ENCODE measurements at places on chromosomes 3 and 15.

- no peak for DNase-seq
Measured at GRCh38 chr15:52261498-52262242, 33.9 kb downstream of the MYO5C start.

DNA sequence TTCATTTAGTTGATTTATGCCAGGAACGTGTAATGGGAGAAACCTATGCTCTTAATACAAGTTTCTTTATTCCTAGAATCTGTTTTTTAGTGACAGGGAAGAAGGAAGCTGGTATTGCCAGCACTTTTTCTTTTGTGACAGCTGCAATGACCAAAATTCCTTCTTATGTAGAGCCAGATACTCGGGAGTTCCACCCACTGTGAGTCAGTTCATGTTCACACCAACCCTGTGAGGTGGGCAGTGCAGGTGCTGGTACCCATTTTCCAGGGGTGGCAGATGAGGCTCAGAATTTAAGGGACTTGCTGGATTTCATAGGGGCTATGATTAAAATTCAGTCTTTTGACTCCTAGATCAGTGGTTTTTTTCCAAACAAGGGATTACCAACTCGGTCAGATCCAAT lies 34.7 kb downstream of the OXNAD1 start:
- no peak for DNase-seq

DNA sequence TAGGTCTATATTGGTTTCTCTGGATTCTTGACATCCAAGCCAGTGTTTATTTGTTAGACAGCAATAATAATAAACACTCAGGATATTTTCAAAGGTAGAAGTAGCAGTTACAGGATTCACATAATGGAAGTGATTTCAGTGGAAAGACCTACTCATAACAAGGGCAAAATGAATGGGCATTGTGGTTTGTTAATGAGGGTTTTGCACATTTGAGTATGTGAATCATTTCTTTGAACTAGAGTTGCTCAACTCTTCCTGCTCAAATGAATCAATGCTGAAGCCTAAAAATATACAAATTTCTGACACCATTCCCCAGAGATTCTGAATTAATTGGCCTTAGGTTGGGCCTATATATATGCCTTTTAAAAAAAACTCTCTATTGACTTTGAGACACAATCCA lies 4.1 kb upstream of the COL6A5 start:
- DNase-seq = no peak

DNA sequence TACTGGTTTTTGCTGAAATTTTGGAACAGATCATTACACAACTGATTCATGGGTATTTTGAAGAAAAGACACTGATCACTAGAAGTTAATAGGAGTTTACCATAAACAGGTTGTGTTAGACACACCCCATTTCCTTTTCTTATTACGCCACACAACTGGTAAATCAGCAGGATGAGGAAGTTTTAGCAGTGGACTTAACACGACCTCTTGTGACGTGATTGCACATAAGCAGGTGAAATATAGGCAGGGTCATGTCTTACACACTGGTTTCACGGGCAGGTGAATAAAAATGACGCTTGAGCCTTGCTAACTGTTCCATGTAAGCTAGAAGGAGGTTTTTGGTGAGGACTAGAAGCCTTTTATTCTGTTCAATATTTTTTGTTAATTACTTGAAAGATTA lies 27.1 kb upstream of the TPRG1 start:
- no peak for DNase-seq

GRCh38 chr3:150349314-150350097 lies 58.6 kb upstream of the TSC22D2 start:
- DNase-seq = no peak

GRCh38 chr3:70392227-70392626 lies 79.8 kb upstream of the MDFIC2 start:
- no peak for DNase-seq

- no peak for DNase-seq
Measured at GRCh38 chr3:16173283-16174025, 1.0 kb upstream of the GALNT15 start.

- no peak for DNase-seq
Measured at GRCh38 chr15:25052191-25052999, 97.6 kb downstream of the SNRPN start.

DNA sequence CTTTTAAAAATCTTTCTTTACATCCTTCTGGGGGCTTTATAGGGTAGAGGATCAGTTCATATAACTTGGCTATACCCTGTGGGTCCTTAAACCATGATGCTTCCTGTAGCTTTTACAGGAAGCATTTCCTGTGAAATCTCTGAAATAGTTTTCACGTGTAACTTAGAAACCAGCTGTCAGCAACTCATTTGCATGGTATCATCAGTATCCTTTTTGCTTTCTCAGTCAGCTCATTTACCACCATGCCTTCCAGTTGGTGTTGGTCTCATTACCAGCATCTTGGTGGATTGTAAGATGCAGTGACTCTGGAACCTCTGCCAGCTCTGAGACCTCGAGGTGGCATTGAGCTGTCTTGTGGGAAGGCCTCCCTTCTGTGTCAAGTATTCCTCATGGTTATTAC lies 96.7 kb upstream of the MYZAP start:
- DNase-seq = no peak

DNA sequence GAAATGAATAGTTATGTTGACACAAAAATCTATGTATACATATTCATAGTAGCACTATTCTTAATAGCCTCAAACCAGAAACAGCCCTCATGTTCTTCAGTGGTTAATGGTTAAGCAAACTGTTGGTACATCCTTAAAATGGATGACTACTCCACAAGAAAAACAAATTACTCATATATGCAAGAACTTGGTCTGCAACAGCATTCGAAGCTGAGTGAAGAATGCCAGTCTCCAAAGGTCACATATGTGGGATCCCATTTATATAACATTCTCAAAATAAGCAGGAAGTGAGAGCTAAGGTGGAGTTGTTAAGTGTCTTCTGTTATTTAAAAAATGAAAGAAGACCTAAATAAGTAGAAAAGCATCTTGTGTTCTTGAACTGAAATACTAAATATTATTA lies 365.7 kb downstream of the GABRG3 start:
- no peak for DNase-seq

DNA sequence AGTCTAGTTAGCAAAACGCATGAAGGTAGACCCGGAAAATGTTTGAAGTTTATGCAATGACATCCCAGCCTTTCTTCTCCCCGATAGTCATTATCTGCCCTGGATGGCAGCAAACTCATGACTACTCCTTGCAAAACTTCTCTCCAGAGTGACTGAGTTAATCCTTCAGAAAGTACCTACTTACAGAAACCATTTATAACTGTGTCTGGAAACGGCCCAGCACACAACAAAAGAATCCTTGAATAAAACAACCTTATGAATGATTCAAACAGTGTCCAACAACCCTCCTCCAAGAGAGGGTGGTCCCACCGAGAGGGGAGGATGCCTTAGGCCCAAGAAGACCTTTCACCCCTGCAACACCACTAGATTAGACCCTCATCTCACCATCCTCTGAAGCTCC lies 14.2 kb downstream of the ST8SIA2 start:
- DNase-seq = no peak

DNA sequence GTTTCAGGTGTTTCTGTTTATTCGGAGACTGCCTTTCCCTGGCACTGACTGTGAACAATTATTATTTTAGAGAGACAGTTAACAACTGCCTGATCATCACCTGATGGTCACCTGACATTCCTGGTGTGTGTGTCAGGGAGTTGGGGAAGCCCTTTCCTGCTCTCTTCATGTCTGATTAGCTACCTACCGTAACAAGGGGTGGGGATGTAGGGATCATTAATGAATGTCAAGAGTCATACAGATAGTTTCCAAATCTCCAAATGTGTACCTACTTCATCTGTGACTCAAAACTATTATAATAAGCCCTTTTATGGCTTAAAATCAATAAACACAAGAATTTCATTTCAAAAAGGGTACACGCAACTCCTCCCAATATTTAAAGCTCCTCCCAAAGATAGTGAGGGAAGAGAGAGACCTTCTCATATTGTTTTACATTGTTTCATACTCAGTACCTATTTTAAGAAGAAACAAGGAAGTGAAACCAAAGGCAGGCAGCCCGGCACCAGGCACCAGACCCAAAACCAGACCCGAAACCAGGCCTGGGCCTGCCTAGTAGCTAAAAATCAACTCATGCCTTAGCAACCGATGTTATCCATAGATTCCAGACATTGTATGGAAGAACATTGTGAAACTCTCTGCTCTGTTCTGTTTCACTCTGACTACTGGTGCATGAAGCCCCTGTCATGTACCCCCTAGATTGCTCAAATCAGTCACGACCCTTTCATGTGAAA lies 844.9 kb upstream of the ALCAM start:
- DNase-seq = no peak

- peak; percentile 58 for DNase-seq
Measured at GRCh38 chr15:40421246-40422157, 15.9 kb downstream of the IVD start.

- DNase-seq = no peak
Measured at GRCh38 chr3:140170612-140171011, 235.6 kb downstream of the CLSTN2 start.

GRCh38 chr3:118740722-118741290 lies 293.8 kb downstream of the IGSF11 start:
- DNase-seq = no peak

DNA sequence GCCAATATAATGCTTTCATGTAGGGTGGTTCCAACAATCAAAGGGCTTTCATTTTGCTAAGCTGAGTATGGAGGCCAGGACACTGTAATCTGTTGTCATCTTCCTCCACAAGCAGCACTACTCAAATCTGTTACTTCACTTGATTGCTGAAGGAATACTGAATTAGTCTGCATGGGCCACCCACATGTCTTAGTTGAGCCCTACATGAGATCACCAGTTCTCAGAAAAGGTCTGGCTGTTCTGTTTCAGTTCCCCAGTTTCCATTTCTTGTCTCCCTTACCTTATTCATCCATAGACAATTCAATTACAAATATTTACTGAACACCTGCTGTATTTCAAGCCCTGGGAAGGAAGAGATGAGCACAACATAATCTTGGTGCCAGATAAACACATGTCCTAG lies 119.2 kb downstream of the FHIT start:
- DNase-seq = no peak

- no peak for DNase-seq
Measured at GRCh38 chr15:55700876-55701275, 42.1 kb downstream of the PRTG start.

DNA sequence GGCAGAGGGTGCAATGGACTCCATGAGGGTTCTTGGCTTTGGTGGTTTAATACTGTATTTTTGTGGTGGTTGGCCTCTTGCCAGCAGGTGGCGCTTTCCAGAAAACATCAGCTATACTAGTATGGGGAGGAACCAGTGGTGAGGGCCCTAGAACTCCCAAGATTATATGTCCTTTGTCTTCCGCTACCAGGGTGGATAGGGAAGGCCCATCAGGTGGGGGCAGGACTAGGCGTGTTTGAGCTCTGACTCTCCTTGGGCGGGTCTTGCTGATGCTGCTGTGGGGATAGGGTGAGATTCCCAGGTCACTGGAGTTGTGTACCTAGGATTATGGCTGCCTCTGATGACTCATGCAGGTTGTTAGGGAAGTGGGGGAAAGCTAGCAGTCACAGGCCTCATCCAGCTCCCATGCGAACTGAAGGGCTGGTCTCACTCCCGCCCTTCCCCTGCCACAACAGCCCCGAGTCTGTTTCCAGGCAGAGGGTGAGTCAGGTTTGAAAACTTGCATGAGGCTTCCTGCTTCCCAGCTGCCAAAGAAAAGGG lies 357.7 kb downstream of the OTOL1 start:
- DNase-seq = no peak

- DNase-seq = no peak
Measured at GRCh38 chr3:152040319-152040718, 166.9 kb downstream of the SUCNR1 start.

GRCh38 chr15:84879088-84879780 lies 5.2 kb upstream of the SLC28A1 start:
- no peak for DNase-seq

- no peak for DNase-seq
Measured at GRCh38 chr15:79901958-79902357, 5.1 kb upstream of the MTHFS start.

DNA sequence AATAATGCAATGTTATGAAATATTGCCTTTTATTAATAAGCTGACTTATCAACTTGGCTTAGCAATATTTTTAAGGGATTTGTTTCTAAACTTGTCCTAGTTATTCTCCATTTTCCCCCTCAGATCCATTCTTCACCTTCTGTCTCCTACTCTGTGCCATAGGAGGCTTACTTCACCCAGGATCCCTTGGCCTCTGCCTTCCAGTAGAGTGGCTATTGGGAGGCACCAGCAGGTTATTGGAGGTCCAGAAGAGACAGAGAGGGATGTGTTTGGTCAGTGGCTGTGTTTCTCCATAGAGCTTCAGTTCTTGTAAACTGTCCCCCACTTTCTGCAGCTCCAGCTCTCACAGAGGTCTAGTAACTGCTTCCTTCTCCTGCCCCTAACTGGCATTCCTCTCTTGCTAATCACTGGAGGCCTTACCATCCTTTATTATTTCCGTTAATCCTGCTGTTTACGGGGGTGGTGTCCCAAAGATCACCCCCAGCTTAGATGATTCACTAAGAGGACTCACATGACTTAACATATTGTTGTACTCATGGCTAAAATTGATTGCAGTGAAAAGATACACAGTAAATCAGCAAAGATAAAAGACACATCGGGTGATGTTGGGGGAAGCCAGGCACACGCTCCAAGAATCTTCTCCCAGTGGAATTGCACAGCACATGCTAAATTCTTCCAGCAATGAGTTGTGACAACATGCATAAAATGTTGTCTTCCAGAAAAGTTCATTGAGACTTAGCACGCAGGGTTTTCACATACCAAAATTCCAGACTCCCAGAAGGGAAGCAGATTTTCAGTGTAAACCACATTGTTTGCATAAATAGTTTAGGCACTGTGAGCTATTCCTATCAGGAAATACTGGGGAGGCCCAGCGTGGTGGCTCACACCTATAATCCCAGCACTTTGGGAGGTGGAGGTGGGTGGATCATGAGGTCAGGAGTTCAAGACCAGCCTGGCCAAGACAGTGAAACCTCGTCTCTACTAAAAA lies 67.5 kb downstream of the RPL22L1 start:
- no peak for DNase-seq

DNA sequence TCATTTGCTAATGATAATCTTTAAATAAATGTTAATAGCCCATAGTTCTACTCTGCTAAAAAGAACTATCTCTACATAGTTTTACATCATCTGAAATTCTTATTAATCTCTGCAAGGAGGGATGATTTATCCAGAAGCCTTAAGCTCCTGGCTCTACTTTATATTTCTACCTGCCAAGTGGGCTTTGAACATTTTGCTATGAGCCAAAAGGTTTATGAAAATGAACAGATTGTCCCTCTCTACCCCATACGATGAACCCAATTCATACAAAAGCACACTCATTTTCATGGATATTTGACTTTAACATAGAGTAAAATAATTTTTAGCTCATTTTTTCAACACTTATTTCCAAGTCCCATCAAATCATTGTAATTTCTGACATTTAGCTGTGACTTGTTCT lies 611.0 kb downstream of the NSUN3 start:
- DNase-seq = no peak

- no peak for DNase-seq
Measured at GRCh38 chr3:76812649-76813242, 227.2 kb upstream of the ROBO2 start.

- DNase-seq = no peak
Measured at GRCh38 chr15:74391582-74392450, 24.4 kb upstream of the CYP11A1 start.

Data from 8988T (cell line).